ENCODE measurements at places on chromosomes 1 and 21.
A peak's percentile ranks its signal among the peaks of the same experiment; 100 is the strongest.

- no peak for DNase-seq
These were observed 21.7 kb upstream of the RGS16 start for GRCh38 chr1:182625719-182626504.

DNA sequence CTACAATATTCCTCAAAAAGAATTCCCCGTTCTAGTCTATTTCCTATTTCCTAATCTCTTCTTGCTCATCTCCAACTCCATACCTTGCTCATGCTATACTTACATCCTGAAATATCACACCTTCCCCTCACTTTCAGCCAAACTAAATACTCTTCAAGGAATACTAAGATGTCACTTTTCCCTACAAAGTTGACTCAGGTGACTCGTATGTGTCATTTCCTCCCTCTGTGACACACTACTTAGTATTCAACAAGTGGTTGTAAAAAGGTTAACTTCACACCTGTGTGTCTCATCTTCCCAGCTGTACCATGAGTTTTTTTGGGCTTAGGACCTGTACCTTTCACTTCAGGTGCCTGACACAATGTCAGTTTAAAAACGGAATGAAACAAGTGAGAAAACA, 81.9 kb upstream of the LBR start:
- DNase-seq, result no peak

DNA sequence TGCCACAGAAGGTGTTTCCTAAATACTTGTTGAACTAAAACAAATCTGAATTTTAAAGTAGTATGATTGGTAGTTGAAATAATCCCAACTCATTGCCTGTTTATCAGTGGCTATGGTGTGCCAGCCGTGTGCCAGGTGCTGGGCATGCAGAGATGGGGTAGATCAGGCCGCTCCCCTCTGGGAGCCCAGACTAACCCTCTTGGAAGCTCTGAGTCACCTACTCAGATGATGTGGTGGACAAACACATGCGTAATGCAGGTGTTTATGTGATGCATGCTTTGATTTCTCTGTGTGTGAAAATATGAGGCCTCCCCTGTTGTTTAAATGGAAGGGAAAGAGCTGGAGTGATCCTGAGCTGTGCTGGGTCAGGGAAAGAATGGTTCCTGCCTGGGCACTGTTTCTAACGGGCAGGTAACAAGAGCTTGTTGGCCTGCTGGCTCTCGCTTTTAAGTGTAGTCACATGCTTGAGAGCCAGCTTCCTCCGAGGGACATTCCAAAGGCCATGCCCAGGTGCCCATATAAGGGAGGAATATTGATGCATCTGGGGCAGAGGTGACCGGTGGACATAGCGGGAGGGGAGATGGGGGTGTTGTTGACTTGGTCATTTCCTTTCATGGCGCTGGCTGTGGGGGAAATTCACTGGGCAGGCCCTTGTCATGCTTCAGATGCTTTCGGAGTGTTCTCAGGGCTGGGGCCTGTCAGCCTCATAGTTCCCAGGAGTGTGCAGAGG, 10.2 kb downstream of the MFN2 start:
- no peak for DNase-seq

GRCh38 chr1:205191622-205192021, 19.9 kb downstream of the DSTYK start:
- DNase-seq, result peak; percentile 43

DNA sequence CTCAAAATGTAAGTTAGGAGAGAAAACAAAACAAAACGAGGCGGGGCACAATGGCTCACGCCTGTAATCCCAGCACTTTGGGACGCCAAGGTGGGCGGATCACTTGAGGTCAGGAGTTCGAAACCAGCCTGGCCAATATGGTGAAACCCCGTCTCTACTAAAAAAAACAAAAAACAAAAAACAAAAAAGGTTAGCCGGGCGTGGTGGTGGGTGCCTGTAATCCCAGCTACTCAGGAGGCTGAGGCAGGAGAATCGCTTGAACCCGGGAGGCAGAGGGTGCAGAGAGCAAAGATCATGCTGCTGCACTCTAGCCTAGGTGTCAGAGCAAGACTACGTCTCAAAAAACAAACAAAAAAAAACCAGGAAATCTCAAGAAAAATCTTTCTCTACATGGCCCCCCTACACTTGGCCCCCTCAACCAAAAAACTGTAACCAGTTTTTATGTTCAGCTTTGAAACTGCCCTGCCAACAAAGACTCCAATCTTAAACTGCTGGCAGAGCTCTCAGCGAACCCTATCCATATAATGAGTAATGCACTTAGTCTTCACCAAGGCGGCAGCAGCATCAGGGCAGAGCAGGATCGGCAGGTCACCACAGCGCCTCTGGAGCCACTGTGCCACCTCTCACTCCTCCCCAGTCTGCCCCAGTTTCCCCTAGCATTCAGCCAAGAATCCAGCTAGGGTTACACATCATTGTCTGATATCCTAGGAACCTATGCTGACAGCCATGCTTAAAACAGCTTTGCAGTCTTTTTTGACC, 71.7 kb downstream of the JAK1 start:
- no peak for DNase-seq

DNA sequence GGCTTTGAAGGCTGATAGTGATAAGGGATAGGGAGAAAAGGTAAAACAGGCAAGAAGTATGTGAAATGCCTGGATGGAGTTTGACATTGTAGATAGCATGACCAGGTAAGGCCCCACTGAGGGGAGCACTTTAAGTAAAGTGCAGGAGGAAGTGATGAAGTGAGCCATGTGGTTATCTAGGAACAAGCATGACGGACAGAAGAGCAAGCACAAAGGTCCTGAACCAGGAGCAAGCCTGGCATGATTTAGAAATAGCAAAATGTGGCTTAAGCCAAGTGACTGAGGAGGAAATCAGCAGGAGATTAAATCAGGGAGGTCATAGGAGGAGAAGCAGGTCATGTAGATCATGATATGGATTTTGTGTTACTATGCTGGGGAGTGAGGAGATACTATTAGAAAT, 129.2 kb downstream of the GLUL start:
- DNase-seq, result no peak

DNA sequence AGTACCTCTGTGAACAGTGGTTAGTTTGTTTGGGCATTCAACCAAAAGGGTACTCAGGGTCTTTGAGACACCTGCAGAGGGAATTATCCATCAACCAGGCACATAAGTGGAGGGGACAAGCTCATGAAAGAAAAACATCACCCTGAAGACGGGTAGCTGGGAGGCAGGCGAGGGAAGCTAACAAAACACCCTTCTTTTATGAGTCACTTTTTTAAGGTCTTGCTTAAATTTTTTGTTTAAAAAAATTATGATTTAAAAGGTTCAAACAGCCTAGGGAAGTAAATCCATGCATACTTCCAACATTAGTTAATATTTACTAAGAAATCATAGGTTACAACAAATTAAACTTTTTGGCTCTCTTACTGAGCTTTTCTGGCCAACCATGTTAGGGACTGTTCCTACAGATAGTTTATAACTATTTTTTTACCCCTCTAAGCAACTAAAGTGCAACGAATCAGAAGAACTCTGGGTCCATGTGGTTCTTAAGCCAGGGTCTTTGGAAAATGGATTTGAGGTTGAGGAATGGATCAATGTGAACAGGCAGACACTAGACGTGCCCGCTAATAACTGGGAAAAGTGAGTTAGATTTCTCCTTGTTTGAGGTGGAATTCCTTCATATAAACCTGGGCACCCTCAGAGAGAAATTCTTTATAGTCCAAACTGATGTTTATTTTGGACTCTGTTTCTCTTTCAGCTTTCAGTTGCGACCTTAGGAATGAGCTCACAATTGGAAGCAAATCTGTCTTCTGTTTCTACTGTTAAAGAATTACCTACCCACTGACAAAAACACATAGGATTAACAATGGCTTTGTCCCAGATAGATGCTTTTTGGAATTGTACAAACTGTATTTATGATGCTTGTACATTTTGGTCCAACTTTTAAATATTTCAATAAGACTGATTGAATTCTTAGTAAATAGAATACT, 123.0 kb downstream of the LYPLAL1 start:
- no peak for DNase-seq

DNA sequence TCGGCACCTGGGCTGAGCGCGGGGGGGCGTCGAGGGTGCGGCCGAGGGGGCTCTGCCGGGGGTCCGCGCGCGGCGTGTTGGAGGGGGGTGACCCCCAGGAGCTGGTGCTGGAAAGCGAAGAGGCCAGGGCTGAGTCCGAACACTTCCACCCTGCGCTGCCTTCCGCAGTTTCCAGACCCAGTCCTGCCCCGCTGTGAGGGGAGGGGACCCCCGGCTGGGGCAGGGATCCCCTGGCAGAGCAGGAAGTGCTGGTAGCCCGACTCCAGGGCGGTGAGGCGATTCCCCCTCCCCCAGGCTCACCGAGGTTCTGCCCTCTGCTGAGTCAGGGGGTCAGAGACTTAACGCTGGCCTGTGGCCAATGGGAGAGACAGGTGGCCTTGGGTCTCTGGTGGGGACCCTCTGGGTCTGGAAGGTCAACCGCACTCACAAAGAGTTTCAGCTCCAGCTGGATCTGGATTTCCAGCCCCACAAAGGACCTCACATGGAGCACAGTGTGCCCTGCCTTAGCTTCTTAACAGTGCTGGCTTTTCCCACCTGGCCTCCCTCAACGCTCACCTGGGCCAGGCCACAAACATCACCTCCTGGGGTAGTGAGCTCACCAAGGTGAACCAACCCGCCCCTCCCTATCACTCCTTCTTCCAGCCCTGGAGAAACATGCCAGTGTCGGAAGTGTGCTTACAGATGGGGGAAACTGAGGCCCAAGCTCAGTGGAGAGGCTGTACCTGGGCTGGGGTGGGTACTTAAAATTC, 39.8 kb upstream of the SYNC start:
- DNase-seq, result no peak

DNA sequence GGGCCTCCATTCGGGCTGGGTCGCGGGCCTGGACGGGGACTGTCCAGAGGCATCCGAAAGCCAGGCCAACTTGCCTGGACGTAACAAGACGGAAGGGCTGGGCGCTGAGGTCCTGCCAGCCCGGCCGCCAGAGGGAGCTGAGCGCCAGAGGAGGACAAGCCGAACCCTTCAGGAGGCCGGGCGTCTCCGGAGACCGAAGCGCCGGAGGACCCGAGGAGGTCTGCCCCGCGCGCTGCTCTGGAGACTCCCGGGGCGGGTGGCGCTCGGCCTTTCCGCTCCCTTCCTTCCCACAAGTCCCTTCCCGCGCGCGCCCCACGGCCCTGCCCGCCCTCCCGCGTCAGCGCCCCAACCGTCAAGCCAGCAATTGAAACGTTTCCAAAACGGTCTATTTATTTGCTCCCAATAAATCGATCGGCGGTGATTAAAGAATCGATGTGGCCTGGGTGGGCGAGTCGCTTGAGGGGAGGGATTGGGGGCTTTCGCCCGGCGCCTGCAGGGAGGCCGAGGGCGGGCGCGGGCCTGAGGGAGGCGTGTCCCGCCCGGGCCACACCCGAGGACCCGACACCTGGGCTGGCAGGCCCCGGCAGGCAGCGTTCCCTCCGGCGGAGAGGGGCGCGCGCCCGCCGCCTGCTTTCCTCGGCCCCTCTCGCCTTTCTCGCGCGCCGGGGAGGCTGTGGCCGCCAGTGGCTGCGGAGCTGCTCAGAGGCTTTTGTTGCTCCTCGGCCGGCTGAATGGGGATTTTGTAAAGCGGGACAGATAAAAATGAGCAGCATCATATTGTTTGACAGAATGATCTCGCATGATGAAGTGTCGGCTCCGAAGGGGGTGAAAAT, 5.2 kb upstream of the FOXD3 start:
- peak; percentile 90 for DNase-seq

DNA sequence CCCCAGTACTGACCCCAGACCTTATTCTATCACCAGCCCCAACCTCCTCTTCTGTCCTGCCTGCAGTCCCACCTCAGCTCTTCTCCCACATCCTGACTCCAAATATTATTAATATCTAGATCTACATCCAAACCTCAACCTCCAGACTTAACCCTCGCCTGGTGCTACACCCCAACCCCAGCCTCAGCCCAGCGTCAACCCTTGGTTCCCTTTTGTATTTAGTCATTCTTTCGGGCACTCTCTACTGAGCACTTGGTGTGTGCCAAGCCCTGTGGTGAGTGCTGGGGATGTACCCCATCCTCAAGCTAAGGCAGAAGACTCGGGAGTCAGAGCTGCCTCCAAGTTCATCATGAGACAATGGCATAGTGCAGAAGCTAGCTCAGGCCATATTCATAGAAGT, 1.1 kb downstream of the SHISAL2A start:
- DNase-seq, result no peak

- no peak for DNase-seq
These were observed 178.8 kb upstream of the ARHGEF16 start for GRCh38 chr1:3275471-3276340.

DNA sequence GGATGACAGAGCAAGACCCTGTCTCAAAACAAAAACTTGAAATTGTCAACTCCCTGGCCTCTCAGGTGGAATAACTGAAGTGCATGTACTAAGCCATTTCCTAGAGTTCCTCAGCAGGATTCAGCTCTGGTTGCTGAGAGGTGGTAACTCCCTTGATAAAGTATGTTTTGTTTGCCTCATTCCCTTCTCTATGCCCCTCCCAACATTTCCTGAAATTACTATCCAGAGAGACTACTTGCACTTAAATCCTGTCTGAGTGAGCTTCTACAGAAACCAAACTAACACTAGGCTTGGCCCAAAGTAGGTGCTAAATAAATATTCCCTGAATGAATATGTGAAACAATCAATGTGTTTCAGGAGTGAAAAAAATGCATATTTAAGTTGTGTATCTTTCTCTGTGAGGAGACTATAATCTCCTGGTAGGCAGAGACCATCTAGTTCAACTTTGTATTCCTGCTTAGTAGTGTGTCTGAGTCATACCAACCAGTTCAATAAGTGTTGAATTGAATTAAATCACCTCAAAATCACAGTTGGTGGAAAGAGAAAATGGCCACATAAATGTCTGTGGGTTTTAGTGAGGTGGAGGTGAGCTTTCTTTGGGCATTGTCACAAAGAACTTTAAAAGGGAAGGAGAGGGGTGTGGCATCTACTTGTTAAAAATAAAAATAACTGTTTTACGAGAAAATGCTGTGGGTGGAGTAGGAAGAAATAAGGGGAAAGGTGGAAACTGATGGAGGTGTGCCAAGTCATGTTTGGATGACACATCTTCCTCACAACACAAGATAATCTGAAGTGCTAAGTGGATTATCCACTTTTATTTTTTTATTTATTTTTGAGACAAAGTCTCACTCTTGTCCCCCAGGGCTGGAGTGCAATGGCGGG, 12.6 kb downstream of the RIMKLA start:
- no peak for DNase-seq

- no peak for DNase-seq
These were observed 9.0 kb upstream of the CGN start for GRCh38 chr1:151502035-151502700.

- no peak for DNase-seq
These were observed 41.8 kb downstream of the CRYAA start for GRCh38 chr21:43210454-43211071.

DNA sequence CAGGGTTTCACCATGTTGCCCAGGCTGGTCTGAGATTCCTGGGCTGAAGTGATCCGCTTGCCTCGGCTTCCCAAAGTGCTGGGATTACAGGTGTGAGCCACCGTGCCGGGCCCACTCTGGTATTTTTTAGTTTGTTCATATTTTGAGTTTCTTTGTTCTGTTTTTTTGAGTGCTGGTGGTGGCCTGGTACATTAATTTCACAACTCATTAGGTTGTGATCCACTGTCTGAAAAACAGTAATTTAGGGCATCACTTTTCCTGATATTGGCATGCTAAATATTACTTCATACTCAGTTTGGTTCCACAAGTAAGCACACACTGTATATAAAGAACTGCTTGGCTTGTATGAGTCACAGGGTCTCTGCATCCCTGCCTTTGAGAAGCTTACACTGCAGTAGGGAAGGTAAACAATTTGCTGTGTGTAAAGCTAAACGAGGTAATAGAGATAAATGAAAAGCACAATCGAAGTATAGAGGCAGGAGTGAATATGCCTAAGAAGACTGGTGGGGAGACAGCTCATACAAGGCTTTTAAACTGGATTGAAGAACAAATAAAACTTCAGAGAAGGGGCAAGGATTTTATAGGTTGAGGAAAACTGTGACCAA, 7.7 kb downstream of the SNX27 start:
- no peak for DNase-seq

- DNase-seq, result no peak
These were observed 5.3 kb upstream of the SIPA1L2 start for GRCh38 chr1:232635279-232635678.
